ENCODE measurements at places on chromosomes 1 and 21.

- DNase-seq: peak; percentile 69
Observed at GRCh38 chr1:214281021-214281719, at the start of gene SMYD2. TSS of gene SMYD2 (plus strand) at chr1:214281159. CDS start at chr1:214281255, 96 bp downstream.

DNA sequence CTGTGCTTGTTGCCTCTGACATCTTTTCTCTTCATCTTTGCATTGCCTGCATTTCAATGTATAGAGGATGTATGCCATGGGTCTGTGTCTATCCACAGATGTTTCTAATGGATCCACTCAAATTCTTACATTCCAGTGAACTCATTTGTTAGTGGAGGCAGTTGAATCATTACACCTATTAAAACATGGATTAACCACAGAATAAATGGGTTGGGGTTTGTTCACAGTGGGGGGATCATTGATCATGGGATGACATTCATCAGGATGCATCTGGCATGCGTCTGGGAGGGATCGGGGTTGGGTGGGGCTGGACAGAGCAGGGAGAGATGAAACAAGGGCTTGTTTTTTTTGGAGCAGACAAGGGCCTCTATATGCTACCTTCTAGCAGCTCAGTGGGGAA, 182.5 kb downstream of the RHOU start:
- DNase-seq: no peak

DNA sequence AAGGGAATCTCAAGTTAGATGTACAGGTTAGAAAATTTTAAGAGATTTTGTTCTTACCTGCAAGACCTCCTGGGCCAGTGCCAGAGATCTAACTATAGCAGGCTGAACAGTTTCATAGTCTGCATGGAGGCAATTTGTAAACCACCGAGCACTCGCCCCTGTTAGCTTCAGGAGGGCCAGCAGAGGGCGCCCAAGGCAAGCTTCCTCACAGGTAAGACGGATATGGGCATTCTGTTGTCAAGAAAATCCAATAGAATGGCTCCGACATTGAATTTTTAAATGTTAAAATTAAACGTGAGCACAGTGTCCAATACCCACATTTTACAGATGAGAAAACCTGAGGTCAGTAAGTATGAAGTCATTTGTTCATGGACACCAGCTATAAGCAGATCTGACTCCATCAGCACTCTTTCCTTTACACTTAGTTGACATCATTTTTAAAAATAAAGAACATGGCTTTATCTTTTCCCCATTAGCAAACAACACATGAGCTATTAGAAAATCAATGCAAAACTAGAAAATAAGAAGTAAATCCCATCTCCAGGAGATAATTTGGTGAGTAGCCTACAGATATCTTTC, 2.2 kb downstream of the REG4 start:
- DNase-seq: peak; percentile 42

DNA sequence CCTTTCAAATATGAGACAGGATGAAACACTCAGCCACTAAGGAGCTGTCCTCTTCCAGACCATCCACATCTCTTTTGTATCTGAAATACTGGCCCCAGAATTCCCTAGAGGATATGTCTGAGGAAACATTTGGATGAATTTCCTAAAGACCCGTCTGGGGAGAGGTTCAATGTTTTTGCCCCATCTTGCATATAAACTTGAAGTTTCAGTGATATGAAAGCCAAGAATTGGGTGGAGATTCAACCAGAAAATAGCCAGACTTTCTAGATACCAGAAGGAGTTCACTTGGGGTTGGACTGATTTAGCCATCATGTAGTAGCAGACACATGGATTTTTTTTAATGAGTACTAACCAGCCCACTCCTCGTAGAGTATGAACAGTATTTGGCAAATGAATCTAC, 182.0 kb downstream of the PLPP3 start:
- DNase-seq: no peak

- no peak for DNase-seq
Observed at GRCh38 chr21:40850071-40850470, 3.1 kb upstream of the DSCAM start.

- DNase-seq: no peak
Observed at GRCh38 chr1:203036537-203036936, 10.2 kb downstream of the PPFIA4 start.

DNA sequence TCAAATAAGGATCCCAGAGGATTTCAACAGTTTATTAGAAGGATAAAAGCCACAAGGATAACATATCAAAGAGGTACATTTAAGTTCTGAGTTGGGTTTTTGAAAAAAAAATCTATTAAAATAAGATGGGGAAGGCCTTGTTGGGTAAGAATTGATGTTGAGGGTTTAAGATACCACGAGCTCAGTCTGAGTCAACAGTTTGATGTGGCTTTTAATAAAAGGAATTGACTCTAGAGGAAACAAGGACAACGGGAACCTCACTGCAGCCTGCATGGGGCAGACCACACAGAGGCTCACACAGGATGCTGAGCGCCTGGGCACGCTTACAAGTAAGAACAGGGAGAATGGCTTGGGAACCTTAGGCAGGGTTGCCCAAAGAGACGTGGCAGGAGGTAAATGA, 107.5 kb downstream of the TIAM1 start:
- DNase-seq: peak; percentile 2

GRCh38 chr1:169508432-169509338, 22.9 kb upstream of the SLC19A2 start:
- no peak for DNase-seq

- no peak for DNase-seq
Observed at GRCh38 chr1:9009438-9010370, 16.5 kb downstream of the SLC2A7 start.

DNA sequence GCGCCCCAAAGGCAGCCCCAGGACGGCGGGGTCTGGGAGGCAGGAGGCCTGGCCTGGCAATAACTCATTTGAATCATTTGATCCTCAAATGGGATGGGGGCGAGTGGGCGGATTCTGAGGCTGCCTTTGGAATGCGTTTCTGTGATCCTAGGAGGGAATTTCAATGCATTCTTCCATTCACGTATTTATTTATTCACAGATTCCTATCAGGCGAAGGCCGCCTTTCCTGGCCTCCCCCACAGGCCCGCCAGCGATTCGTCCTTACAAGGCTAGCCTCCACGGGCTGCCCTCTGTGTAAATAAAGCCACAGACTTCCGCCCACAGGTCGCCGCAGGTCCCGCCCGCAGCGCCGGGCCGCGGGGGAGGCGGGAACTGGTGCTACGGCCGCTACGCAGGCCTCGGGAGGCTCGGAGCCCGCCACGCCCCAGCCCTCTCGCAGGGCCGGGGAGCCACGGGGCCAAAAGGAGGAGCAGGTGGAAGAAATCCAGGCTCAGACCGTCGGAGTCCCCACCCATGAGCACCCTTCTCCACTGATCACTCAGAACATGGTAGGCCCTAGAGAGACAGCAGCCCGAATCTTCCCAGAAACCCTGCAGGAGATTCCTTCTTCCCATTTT, 31.3 kb upstream of the JUN start:
- DNase-seq: peak; percentile 51

- no peak for DNase-seq
Observed at GRCh38 chr1:10854856-10855459, 58.5 kb upstream of the CASZ1 start.

GRCh38 chr1:219413536-219413935, 199.4 kb downstream of the ZC3H11B start:
- DNase-seq: no peak

GRCh38 chr1:214678386-214678785, 75.4 kb downstream of the CENPF start:
- DNase-seq: no peak

GRCh38 chr1:35085421-35085820, 6.2 kb downstream of the ZMYM1 start:
- no peak for DNase-seq

GRCh38 chr1:53071167-53071865, 9.3 kb downstream of the PODN start:
- no peak for DNase-seq

DNA sequence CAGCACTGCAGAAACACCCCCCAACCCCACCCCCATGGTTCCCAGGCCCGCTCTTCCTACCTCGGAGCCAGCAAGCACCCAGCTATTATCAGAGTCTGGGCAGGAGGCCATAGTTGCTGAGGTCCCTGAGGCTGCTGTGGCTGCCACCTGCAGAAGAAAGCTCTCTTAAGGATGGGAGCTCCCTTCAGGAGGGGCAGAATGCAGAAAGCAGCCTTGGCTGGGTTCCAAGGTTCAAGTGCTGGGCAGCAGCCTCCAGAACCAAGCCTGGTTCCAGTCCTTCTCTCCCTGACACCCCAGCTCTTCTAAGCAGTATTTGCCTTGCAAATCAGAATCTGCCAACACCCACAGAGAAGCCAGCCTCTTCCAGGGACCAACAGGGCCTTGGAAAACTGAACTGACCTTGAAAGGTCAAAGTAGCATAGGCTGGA, 2.3 kb downstream of the PBXIP1 start:
- no peak for DNase-seq

DNA sequence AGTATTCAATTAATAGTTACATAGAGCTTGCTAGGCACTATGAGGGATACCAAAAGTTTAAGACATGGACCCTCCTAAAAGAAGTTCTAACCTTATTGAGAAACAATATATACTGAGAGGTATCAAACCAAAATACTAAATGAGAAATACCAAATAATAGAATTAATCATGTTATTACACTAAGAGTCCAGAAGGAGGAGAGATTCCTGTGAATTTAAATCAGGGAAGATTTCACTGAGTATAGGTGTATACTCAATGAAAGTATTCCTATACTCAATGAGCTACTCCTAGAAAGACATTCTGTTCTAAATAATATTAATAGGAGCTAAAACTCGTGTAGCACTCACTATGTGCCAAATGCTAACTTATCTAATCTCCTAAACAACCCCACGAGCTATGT, 9.4 kb downstream of the CR1L start:
- no peak for DNase-seq

DNA sequence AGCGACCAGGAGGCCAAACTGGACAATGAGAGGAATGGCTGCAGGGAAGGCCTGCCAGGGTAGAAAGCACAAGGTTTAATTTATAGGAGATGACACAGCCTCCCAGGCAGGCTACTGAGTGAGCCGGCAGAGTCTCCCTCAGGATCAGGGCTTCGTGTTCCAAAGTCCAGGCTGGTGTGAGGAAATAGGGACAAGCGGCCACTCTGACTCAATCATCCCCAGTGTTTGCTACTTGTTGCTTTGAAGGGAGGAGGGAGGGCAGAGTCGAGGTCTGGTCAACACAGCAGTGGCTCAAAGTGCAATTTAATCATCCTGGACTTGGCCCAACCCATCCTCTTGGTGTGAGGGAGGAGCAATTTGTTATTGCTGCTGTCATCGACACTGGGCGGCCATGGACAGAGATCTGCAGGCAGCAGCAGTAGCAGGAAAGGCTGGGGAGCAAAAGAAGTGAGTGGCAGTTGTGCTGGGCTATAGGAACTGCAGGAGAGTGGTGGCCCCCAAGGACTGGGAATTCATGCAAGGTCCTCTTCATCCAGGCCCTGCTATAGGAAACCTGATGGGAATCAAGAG, 27.5 kb downstream of the TBX15 start:
- DNase-seq: no peak

DNA sequence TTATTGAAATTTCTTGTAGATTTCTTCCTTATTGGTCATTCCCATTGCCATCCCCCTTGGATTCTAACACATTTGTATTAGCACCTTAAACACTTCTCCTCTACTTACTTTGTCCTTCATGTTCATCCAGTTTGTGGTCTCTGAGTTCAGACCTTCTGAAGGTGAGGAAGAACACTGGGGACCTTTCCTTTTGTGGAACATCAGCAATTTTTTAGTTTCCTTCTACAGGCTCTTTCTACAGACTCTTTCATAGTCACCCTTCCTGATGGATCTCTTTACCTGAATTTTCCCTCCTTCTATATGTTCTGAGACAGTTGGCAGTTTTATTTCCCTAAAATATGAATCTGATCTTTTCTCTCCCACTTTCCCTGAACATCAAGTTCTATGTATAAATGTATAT, 4.4 kb upstream of the PALMD start:
- DNase-seq: no peak

GRCh38 chr1:187481581-187482148, 652.9 kb downstream of the PLA2G4A start:
- no peak for DNase-seq

DNA sequence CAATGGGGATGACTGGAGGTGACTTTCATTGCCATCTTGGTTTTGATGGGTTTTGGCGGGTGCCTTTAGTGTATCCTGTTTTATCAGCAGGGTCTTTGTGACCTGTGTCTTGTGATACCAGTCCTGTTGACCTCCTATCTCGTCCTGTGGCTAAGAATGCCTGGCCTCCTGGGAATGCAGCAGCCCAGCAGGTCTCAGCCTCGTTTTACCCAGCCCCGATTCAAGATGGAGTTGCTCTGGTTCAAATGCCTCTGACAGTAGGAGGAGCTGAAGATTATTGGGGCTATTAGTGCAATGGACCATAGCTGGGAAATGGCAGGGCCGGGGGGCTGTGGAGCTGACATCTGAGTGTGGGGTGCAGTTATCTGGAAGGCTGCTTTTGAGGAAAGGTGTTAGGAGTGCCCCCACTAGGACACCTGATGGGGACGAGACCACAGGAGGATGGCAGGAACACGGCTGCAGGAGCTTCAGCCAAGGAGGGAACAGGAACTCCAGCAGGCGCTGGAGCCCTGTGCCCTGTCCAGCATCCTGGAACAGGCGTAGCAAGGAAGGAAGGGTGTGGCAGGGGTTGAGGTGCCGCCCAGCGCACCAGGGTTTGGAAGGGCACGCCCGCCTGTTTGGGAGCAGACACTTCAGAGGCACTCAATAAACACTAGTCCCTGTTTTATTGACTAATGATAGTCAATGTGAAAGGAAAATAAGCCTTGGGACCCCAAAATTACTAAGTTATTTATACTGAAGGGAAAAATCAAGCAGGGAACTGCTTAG, 15.3 kb upstream of the AGPAT3 start:
- no peak for DNase-seq

DNA sequence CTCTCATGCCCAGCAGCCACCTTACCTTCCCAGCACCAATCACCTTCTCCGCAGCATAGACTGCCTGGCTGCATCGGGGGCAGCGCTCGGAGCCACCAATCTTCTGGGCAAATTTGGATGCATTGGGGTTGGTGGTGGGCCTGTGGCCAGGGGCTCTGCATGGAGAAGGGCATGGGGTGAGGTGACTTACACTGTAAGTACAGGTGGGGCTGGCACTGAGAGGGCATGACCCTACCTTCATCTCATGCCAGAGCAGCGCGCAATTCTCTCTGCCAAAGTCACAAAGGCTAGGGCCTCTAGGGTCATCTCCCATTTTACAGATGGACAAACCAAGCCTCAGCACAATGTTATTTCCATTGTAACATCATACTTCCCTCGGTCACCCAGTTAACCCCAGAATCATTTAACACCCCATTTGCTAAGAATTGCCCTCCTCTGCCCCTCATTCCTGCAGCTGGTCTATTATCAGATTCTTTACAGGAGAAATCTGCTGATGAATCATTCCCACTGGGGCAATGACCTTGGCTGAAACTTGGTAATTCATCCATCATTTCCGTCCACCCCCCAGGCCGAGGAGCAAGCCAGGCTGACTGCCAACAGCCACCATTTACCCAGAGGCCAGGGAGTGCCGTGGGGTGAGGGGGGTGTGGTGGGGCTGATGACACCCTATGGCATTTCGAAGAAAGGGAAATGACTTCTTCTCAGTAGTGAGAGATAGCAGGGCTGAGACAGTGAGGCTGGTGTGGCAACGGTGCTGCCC, 17.9 kb downstream of the CSRP1 start:
- no peak for DNase-seq

Measured in central memory CD4-positive, alpha-beta T cell (primary cell).